ENCODE measurements at places on chromosomes 11 and 22. TPM values are rescaled to one million over a fixed set of nuclear protein-coding genes. Genes with fewer than 3 reads are reported as not detected.
A peak's percentile ranks its signal among the peaks of the same experiment; 100 is the strongest.

- no peak for DNase-seq
Observed at GRCh38 chr22:29224121-29224858, 18.6 kb downstream of the EMID1 start.

- no peak for DNase-seq
Observed at GRCh38 chr11:8941341-8942103, 1.3 kb downstream of the ASCL3 start.

- no peak for DNase-seq
Observed at GRCh38 chr22:47355388-47355725, 592.9 kb downstream of the TBC1D22A start.

GRCh38 chr11:12276356-12276755 is 101.0 kb upstream of the PARVA start:
- no peak for DNase-seq

GRCh38 chr11:113531575-113532451 is 56.6 kb upstream of the DRD2 start:
- DNase-seq = no peak

- DNase-seq = no peak
Observed at GRCh38 chr11:131253142-131253655, 117.2 kb upstream of the NTM start.

- DNase-seq = peak; percentile 95
Observed at GRCh38 chr11:34438529-34439507, at the start of gene CAT. CAT (plus strand) TSS chr11:34438934; CDS start chr11:34439014, 80 bp downstream.

DNA sequence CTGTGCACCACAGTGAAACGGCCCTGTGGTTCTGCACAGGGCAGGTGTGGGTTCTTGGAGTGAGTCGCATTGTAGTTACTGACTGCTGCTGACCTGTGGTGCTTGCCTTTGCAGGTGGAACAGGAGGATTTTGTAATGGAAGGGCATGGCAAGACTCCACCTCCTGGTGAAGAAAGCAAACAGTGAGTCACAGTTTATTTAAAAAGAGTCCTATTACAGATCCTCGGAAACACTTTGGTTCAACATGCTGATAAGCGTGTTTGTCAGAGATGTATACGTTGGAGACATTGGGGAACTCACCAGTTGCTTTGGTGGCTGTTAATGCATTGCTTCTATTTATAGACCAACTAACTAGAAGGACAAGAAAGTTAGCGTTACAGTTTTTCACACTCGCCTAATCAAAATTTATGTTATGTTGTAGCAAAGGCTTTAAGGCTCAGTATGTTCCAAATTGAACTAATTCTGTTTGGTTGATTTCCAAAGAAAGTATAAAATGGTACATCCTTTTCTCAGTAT is 21.7 kb upstream of the TNRC6B start:
- DNase-seq = peak; percentile 42

- DNase-seq = no peak
Observed at GRCh38 chr11:79525257-79525656, 84.4 kb upstream of the TENM4 start.

DNA sequence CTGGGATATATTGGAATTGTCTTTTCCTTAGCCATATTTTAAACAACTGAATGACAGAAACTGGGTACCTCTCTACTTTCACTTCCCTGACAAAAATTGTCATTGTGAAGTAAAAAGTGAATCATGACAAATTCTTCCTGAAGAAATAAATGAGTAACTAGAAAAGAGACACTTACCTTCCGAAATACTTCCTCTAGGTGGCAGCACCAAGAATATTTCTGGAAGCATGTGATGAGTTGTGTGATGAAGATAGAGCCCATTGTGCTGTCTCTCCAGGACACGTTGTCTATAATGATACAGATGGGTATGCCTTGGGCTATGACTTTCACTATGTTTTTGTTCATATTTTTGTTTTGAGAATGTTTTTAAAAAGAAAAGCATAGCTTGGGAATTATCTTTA is 21.5 kb downstream of the CASP4 start:
- DNase-seq = peak; percentile 61

DNA sequence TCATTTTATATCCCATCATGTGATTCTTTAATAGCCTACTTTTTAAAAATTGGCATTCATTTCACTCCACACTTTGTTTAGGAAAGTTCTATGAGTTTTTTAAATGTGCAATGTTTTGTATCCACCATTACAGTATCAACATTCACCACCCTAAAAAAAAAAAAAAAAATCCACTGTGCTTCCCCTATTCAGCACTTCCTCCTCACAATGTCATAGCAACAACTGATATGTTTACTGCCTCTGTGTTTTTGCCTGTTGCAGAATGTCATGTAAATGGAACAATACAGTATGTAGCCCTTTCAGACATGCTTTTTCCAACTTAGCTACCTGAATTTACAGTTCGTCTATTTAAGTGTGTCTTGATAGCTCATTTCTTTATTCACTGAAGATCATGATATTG is 754.2 kb downstream of the FAM181B start:
- no peak for DNase-seq

- DNase-seq = no peak
Observed at GRCh38 chr11:14894657-14895598, 2.9 kb upstream of the CYP2R1 start.

GRCh38 chr11:103622296-103622695 is 414.1 kb upstream of the DDI1 start:
- no peak for DNase-seq

DNA sequence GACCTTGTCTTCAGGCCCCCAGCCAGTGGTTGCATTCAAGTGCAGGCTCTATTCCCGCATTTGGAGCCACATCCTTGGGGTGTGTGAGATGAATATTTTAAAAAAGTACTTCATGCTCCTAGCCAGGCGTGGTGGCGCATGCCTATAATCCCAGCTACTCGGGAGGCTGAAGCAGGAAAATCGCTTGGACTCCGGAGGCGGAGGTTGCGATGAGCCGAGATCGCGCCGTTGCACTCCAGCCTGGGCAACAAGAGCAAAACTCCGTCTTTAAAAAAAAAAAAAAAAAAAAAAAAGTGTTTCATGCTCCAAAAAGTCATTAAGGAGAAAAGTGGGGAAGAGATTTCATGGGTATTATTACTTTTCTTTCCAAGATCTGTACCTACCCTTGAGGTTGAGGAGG is 18.0 kb downstream of the SCUBE1 start:
- no peak for DNase-seq

DNA sequence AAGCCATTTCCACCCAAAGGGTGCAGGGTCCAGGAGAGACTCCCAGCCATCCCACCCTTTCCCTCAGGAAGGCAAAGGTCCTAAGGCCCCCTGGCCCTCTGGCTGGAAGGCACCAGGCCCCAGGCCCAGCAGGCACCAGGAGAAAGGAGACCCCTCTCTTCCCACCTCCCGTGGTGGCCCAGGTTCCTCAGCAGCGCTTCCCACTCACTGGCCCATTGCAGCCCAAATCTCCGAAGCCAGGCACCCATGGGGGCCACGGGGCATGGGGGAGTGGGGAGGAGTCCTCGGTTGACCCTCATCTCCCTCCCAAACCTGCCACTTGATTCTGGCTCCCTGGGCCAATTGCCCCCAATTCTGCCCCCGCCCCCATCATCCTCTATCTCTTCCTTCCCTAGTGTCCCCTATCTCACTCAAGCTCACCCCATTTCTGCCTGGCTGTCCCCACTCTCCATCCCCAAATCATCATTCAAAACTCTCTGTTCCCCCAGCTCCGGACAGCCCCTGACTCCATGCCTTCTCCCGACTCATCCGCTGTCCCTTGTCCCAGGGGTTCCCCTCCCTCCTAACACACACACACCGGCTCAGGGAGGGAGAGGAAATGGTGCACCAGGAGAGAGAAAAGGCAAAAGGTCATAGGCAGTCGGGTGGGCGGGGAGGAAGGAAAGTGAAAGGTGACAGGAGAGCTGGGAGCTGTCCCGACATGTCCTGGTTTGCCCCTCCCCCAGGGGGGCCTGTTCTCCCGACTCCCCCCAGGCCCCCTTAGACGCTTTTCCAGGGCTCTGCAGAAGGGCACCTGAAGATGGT is 1.2 kb downstream of the LIF start:
- DNase-seq = no peak

DNA sequence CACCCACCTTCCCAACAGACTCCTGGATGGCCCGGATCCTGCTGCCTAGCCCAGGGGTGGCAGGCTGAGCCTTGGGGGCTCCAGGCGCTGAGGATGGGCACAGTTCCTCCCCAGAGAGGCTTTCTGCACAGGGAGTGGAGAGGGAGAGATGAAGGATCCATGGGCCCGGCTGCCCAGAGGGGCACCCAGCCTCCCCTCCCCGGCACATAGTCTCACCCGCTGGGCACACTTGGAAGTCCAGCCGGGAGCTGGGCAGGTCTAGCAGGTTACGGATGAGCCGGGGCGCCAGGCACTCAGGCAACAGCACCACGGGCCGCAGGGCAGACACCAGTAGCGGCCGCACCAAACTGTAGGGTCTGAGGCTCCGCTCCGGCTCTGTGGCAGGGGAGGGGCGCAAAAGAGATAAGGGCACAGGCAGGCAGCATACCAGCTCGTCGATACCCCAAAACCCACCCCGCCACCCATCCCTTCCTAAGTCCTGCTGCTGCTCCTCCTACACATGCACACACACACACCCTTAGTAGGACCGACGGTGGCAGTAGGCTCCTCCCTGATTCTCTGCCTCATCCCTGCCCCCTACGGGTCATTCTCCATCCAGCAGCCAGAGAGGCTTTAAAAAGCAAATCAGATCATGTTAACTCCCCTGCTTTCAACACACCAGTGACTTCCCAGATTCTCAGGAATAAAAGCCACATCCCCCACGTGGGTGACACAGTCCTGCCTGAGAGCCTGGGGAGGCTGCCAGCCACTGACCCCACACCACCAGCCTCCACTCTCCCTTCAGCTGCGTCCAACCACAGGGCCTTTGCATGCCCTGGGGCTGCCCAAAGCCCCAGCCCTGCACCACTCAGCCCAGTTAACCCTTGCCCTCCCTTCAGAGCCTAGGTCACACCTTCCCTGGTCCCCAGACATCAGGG is 6.5 kb upstream of the MFNG start:
- DNase-seq = peak; percentile 63

GRCh38 chr11:40974186-40974795 is 485.2 kb downstream of the LRRC4C start:
- DNase-seq = no peak

DNA sequence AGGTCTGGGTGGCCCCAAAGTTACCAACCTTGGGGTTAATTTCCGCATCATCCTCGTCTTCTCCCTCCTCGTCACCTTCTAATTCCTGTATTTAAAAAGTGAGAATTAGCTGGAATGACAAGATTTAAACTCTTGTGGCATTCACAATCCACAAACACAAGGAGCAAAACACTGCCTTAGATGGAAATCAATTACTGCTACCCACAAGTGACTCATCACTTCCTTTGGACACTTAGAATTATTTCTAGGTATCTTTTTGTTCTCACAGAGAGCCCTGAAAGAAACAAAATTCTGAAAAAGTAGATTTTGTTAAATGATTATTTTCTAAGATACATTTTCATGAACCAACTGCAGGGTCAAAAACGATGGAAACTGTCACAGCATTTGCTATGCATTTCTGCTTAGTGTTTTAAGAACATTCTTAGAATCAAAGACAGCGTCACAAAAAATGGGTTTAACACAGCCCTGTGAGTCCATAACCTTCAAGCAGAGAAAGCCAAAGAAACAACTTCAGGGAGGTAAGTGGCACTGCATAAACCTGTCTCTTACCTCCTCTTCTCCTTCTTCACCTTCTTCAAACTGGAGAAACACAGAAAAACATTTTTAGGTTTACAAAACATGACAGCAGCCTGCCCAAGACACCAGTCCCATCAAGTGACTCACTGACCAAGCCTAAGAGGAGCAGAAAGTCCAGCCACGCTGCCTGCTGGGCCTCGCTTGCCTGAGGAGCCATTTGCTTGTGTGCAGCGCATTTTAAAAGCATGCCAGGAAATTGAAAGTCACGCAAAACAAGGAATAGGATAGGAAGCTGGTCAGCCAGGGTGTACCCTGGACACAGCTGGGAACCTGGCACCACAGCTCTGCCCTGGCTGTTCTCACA is 22.3 kb upstream of the PHLDA2 start:
- DNase-seq = peak; percentile 66

- no peak for DNase-seq
Observed at GRCh38 chr11:111269146-111269868, 23.8 kb downstream of the POU2AF2 start.

- DNase-seq = no peak
Observed at GRCh38 chr22:40791241-40791640, 27.9 kb downstream of the SLC25A17 start.

DNA sequence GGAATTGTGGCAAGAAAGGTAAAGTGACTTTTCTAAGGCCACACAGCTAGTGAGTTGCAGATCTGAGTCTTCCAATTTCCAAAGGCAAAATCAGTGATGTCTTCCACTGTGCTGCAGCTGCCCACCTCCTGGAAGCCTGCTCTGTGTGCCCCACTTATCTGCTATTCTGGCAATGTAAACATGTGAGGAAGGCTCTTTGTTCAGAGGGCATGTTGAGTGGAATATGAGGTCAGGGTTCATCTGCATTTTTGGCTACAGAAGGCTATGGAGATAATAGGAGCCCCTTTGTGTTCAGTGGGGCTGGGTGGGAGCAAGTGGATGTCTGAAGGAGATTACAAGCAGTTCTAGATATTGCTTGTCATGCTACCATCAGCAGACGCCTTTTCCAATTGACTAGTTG is 396.2 kb downstream of the BUD13 start:
- DNase-seq = no peak

DNA sequence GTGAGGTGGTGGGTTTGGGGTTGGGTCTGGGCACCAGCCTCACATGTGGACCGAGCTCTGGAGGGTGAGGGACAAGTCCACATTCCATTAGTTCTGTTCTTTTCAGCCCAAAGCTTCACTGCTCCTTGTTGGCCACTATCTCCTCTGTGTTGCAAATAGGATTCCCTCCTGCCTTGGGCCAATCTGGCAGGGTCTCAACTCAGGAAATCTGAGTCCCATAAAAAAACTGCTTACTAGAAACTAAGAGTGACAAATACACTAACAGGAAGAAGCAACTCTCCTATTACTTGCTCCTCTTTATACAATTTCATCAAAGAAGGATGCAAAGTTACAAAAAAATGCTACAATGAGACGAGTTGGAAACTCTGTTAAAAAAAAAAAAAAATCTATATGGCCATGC is 66.2 kb upstream of the CSNK1E start:
- no peak for DNase-seq

DNA sequence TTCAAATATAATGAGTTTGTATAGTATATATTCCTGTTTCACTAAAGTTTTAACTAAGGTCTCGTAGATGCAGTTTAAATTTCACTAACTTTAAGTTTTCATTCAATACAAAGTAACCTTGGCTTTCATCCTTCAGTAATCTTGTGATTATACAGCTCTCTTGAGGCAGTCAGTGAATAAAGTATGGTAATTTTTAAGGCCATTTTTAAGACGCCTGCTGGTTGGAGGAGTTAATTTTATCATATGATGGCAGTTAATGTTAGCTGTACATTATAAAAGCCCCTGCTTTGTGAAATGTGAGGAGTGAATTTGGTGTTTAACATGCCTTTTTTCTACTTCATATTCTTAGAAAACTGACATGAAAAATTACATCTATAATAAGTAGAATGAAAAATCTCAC is 163.6 kb downstream of the TMEM135 start:
- no peak for DNase-seq

Gene MMP27
- total RNA-seq = not detected

Gene SEPTIN3
- total RNA-seq = not detected

Gene MS4A8
- not detected for total RNA-seq

Gene C11orf97
- total RNA-seq = not detected

Gene RPS19BP1
- total RNA-seq = 90.6 TPM

Gene CLDN5
- 0.16 TPM for total RNA-seq

Gene ADAMTS15
- total RNA-seq = 0.26 TPM

Gene TRIM48
- not detected for total RNA-seq
